Airway epithelial cell (primary cell): ENCODE measurements at places on chromosomes 1 and 21. TPM values are rescaled to one million over a fixed set of nuclear protein-coding genes. Genes with fewer than 3 reads are reported as not detected.

The ELAPOR1 gene
- total RNA-seq = 0.23 and 0.42 TPM in 2 replicates

The NPHS2 gene
- total RNA-seq = not detected in 2 replicates

The PLXNA2 gene
- total RNA-seq = 17.6 and 23.6 TPM in 2 replicates

The NFASC gene
- 4.0 and 5.4 TPM in 2 replicates for total RNA-seq

The SPOCD1 gene
- total RNA-seq = 4.4 and 5.6 TPM in 2 replicates

The INKA2 gene
- total RNA-seq = 0.46 and 3.0 TPM in 2 replicates

The PRRX1 gene
- 0.79 and 1.4 TPM in 2 replicates for total RNA-seq

The CAPN8 gene
- 0.21 TPM in 1 of 2 replicates, not detected in the other for total RNA-seq

The UBASH3A gene
- total RNA-seq = not detected in 2 replicates
